GF-D8 (cell line): ENCODE measurements at places on chromosomes 2 and 18.

- DNase-seq = no peak
These were observed 290.4 kb upstream of the POU3F3 start for GRCh38 chr2:104563398-104563996.

- DNase-seq = no peak
These were observed 54.0 kb downstream of the GATA6 start for GRCh38 chr18:22223254-22223964.

GRCh38 chr2:26535663-26536275 lies 57.8 kb upstream of the OTOF start:
- DNase-seq = no peak

DNA sequence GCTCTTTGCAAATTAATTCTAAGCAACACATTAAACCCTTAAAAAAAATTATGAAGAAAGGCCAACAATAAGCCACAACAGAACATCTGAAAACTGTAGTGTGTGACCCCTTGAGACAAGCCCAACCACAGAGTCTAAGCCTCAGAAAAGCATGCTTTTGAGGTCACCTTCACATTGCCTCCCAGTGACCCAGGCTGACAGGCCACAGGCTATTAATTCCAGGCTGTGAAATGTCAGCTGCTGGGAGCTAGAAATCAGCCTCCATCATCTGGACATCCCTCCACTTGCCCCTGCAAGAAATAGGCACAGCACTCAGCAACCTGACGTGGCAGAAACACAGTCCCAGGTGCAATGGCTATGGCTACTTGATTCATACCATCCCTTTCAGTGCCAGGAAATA lies 179.4 kb upstream of the ZFP36L2 start:
- no peak for DNase-seq

- no peak for DNase-seq
These were observed 298.4 kb downstream of the NDUFA10 start for GRCh38 chr2:239726631-239727181.

- DNase-seq = no peak
These were observed 112.8 kb upstream of the RASGRP3 start for GRCh38 chr2:33363325-33364298.

GRCh38 chr18:46040747-46041104 lies 31.3 kb downstream of the PSTPIP2 start:
- DNase-seq = no peak

DNA sequence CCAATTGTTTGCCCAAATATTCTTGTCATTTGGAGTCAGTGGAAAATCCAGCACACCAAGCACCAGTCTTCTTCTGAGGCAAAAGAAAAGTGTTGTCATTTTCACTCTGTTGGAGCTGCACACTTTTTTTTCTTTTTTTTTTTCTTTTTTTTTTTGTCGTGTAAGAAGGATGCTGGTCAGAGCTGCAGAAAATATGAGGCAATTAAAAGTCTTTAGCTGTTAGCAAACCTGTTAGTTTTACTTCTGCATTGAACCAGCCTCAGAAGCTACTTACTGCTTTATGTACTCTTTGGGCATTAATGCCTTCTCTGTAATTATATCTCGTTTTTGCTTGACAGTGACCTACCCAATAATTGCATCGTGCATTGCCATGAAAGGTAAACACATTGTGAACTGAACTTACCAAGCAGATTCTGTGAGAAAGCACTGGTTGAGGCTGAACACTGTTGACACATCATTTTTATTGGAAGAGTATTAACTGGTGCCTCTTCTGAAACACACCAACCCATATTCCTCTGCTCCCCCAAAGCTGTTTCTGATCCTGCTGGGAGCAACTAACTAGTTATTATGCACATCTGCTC lies 165.4 kb downstream of the CAPN13 start:
- no peak for DNase-seq

DNA sequence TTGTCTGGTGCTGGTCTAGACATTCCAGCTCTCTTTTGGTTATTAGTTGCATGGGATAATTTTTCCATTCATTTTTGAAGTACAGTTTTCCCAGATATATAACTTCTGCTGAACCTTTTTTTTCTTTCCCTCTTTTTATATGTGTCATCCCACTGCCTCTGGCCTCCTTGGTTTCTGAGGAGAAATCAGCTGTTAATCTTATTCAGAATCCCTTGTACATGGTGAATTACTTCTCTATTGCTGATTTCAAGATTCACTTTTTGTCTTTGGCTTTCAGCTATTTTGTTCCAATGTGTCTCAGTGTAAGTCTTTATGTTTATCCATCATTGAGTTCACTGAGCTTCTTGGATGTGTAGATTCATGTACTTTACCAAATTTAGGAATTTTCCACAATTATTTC lies 99.7 kb downstream of the ARHGEF4 start:
- no peak for DNase-seq

DNA sequence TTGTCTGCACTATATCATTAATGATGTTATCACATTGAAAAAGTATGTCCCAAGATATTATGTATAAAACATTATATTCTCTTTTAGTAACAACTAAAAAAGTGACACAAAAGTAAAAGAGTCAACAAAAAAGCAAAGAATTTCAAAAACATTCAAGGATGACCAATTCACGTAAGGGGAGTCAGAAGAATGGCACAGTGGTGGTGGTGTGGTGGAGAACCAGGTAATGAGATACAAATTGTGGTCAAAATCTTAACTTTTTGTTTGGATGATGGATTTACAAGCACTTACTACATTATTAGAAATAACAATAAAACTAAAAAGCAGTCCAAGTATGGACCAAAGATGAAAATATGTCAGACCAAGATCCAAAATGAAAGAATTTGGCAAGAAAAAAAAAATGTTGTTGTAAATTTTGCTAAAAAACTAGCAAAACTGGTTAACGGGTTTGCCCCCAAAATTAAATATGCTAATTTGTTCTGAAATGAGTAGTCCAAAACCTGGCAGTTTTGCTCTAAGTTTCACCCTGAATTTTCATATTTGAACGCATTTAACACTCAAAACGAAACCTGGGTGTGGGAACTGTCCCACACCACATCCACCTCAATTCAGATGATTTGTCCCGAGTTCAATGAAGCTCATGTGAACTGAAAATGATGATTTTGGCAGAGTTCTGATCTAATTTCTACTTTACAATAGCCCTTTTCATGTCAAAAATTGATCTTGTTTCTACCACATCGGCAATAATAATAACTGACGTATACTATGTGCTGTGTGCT lies 135.8 kb downstream of the IKZF2 start:
- DNase-seq = no peak

DNA sequence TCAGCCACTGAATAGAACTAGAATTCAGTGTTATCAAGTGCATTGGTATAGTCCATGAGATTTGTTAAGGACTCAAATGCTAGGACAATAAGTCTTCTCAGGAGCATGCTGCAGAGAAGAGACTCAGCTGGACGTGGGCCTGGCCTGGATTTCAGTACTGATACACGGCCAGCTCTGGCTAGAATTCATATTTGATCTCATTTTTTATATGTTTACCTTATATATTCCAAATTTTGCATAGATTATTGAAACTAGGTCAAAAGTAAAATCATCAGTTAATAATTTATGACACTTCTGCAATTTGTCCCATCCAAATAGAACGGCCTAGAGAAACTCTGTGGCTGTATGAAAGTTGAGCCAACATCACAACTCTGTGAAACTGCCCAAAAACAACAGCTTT lies 262.0 kb downstream of the DLGAP1 start:
- no peak for DNase-seq

DNA sequence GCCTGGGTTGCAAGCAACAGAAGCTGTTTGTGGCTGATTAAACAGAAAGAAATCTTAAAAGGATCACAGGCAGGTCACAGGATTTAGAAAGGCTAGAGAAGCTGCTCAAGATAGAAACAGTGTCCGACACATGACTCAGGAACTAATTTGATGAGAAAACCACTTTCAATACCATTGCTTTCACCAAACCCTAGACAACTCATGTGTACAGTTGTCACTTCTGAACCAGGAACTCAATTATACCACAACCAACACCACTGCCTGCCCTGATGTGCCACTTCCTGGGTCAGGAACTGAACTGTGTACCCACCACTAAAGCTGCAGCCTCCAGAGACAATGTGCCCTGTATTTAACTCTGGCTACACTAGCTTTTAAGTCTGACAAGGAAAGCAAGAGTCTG lies 56.0 kb downstream of the TMEM247 start:
- peak; percentile 33 for DNase-seq

GRCh38 chr2:219870041-219870440 lies 242.6 kb downstream of the SLC4A3 start:
- no peak for DNase-seq

- no peak for DNase-seq
These were observed 163.2 kb upstream of the KLF7 start for GRCh38 chr2:207328944-207329386.

DNA sequence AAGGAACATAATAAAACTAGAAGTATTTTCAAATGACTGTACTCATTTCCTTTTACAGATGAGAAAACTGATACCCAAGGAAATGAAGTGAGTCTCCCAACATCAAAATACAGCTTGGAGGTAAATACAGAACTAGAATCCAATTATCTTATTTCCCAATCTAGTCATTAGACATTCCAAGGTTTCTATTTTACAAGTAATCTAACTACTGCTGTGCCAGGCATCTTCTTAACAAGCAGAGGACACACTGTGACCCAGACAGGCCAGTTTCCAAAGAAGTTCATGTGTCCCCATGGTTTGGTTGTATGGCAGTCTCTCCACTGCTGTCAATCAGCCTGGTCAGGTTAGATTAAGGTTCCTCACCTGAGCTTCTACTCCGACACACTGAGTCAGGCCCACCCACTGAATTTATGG lies 143.5 kb downstream of the THADA start:
- DNase-seq = no peak

DNA sequence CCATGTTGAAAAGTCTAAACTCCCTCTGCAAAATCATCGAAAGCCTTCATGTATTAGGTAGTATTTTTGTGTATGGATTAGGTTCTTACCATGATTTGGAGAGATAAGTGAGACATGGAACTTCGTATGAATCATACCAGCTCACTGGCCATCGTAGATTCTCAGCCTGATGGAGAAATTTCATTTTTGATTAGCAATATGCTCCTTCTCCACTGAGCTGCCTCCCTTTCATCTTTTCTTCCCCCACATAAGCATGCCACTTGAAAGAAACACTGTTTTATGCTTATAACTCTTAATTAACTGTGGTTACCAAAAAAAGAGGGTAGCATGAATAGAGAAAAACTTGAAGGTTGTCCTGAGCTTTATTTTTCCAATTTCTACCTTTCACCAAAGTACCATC lies 111.9 kb downstream of the NCK2 start:
- DNase-seq = no peak

- no peak for DNase-seq
These were observed at the start of gene GREB1 for GRCh38 chr2:11533278-11534070. TSS of gene GREB1 (plus strand) at chr2:11534045. CDS start at chr2:11556615, 22,570 bp downstream.

DNA sequence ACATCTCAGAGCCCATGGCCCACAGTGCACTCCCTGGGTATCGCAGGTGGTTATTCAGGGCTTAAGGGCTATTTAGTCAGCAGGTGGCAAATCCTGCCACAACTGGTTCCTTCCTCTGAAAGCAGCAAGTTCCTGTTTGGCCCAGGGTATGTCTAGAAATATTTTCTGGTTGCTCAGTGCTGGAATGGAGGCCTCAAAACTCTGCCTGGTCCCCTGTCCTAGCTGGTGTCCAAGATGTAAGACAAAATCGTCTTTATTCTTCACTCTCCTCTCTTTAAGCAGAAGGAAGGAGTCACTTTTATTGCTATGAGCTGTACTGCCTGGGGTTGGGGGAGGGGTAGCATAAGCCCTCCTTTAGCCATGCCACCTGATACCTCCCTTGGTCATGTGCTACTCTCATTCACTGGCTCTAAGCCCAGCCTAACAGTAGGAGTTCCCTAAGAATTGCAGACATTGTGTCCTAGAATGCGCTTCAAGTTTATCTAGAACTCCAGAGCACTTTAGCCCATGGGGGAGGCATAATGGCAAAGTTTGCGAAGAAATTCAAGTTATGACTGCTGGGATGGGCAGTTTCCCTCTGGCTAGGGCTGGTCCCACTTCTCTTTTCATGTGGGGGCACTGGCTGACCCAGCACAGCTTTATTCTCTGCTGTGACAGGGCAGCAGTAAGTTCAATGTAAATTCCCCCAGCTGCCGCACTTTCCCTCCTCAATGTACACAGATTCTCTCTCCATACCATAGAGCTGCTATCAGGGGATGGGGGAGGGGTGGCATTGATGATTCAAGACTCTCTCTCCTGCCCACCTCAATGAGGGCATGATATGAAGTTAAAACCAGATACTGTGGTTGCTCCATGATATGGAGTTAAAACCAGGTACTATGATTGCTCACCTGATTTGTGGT lies 27.1 kb upstream of the CWC22 start:
- DNase-seq = no peak

- DNase-seq = no peak
These were observed 181.3 kb downstream of the IKZF2 start for GRCh38 chr2:212970132-212970531.

GRCh38 chr18:7517852-7518251 lies 49.3 kb upstream of the PTPRM start:
- no peak for DNase-seq

DNA sequence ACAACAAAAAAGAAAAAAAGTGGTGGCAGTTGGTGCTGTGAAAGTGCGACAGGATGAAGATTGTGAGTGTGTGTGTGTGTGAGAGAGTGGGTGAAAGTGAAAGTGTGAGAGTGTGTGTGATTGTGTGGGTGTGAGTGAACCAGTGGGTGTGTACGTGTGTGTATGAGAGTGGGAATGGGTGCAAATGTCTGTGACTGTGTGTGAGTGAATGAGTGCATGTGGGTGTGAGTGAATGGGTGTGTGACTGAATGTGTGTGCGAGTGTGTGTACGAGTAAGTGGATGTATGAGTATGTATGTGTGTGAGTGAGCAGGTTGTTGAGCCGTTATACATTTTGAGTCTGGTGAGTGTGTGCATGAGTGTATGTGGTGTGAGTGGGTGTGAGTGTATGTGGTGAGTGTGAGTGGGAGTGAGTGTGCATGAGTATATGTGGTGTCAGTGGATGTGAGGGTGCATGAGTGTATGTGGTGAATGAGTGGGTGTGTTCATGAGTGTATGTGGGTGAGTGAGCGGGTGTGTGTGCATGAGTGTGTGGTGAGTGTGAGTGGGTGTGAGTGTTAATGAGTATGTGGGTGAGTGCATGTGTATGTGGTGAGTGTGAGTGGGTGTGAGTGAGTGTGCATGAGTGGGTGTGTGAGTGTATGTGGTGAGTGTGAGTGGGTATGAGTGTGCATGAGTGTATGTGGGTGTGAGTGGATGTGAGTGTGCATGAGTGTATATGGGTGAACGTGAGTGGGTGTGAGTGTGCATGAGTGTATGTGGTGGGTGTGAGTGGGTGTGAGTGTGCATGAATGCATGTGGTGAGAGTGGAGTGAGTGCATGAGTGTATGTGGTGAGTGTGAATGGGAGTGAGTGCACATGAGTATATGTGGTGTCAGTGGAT lies 69.3 kb upstream of the HPCAL1 start:
- DNase-seq = no peak

DNA sequence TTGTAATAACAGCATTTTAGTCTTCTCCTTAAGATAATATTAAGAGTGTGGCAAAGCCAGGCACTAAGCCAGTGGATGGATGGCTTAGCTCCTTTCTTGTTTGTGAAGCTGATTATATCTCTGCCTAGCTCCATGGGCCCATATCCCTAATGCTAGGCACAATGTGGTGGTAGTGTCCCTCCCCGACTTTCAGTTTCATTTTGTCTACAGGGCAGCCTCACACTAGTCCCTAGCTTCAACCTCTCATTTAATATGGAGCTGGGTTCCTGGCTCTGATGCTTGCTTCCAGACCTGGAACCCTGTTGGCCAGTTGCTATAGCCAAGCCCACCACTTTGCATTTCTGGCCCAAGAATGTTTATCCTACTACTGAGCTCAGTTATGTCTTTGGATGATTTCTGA lies 437.0 kb upstream of the MEIS1 start:
- DNase-seq = no peak
